ENCODE measurements at places on chromosomes 2 and 18.

GRCh38 chr2:218570850-218571249, 2.2 kb downstream of the CNOT9 start:
- DNase-seq: no peak

GRCh38 chr2:33433279-33434235, 42.9 kb upstream of the RASGRP3 start:
- no peak for DNase-seq

- DNase-seq: no peak
Observed at GRCh38 chr2:239462671-239463506, 62.1 kb upstream of the HDAC4 start.

- DNase-seq: no peak
Observed at GRCh38 chr2:234083572-234084348, 33.3 kb downstream of the SPP2 start.

GRCh38 chr2:47008381-47009252, 93.0 kb upstream of the MCFD2 start:
- DNase-seq: no peak

DNA sequence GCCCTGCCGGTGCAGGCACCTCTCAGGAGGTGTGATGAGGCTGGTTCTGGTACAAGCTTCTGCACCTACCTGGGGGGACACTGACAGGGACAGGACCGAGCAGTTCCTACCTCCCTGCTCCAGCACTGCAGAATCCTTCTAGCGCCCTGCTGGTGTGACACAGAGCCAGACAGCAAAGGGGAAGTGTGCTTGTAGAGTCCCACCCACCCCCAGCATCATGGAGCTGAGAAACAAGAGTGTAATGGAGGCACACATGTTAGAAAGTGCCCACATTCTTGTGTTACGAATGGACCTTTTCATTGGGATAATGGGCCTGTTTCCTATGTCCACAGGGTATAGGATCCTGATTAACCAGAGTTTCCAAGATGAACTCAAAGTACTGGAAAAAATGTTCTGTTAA, 38.3 kb downstream of the OXER1 start:
- no peak for DNase-seq

- no peak for DNase-seq
Observed at GRCh38 chr18:26425148-26425531, 123.2 kb downstream of the KCTD1 start.

- DNase-seq: no peak
Observed at GRCh38 chr2:19762959-19763605, 138.7 kb downstream of the TTC32 start.

DNA sequence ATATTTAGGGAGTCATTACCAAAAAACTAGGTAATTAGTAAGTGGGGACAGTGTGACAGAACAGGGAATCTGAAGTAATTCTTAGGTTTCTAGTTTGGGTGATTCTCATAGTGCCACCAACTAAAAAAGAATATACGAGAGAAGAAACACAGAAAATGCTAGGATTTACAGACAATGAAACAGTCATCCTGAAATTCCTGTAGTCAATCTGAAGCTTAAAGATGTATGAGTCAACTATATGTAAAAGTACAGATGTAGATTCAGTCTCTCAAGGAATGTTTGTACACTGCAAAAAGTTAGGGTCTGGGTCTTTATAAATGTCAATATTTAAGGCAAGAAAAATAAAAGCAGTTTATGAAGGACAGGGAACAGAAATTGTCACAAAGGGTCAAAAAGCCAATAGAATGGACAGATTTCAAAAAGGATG, 107.0 kb downstream of the STRN start:
- no peak for DNase-seq

Measured in stimulated activated CD8-positive, alpha-beta memory T cell treated with anti-CD3 and anti-CD28 coated beads, Interleukin-4, amount 100 ng/mL, for 24 hours (primary cell).